HL-60 (cell line): ENCODE measurements at places on chromosomes 2 and 18.
A peak's percentile ranks its signal among the peaks of the same experiment; 100 is the strongest.

DNA sequence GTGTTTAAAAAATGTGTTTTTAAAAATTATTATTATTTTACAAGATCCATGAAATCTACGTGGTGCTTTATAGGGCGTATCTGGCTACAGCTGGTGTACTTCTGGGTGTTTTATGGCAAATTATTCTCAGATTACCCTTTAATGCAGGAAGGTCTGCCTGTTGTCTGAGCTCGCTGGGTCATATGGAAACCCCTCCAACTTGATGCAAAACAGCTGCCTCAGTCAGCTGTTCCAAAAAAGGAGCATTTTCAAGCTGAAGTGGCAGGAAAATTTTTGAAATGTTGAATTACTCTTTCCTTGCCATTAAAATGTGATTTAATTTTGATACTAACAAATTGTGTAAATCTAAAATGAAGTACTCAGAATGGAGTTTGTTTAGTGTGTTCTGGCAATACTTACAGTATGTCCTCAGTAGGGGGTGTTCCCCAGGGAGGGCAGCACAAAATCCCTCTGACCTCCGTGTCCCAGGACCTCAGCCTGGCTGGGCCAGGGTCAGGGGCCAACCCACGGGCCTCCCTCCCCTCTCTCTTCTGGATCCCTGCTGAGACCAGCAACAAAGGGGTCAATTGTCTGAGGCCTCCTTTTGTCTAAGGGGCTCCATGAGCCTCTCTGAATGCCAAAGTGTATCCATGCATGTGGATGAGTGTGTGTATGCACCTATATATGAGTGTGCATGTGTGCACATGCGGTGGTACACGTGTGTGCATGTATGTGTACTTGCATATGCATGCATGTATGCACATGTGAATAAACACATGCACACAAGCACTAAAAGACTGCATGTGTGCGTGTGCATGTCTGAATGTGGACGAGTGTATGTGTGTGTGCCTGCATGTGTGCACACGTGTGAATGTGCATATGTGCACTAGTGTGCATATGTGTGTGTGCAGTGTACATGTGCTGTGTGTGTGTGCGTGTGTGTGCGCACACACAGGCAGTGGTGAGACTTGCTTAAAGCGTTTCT lies 105.4 kb downstream of the ACOXL start:
- no peak for DNase-seq

GRCh38 chr2:169073963-169074751 lies 4.8 kb downstream of the DHRS9 start:
- no peak for DNase-seq

GRCh38 chr2:227615181-227615580 lies 541 bp upstream of the SCYGR3 start:
- DNase-seq: no peak

GRCh38 chr2:144570566-144570965 lies 50.6 kb upstream of the ZEB2 start:
- DNase-seq: no peak

GRCh38 chr2:151720521-151720920 lies 13.8 kb downstream of the NEB start:
- no peak for DNase-seq

DNA sequence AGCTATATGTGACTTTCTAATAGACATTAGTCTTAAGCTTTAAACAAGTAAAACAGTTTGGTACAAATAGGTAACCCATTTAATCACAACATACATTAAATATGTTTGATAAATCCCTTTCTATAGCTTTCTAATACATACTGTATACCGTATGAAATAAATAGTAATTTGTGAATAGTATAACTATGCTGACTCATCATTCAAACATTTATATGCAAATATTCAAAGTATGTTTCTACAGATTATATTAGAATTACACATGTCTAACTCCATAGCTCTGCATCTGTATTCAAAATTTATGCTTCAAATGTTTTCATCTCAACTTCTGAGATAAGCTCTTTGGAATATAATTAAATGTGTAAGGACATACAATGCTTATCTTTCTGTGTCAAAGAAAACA lies 142.7 kb upstream of the ZNF804A start:
- no peak for DNase-seq

- DNase-seq: no peak
These were observed 453.7 kb upstream of the CELF4 start for GRCh38 chr18:38019292-38019691.

DNA sequence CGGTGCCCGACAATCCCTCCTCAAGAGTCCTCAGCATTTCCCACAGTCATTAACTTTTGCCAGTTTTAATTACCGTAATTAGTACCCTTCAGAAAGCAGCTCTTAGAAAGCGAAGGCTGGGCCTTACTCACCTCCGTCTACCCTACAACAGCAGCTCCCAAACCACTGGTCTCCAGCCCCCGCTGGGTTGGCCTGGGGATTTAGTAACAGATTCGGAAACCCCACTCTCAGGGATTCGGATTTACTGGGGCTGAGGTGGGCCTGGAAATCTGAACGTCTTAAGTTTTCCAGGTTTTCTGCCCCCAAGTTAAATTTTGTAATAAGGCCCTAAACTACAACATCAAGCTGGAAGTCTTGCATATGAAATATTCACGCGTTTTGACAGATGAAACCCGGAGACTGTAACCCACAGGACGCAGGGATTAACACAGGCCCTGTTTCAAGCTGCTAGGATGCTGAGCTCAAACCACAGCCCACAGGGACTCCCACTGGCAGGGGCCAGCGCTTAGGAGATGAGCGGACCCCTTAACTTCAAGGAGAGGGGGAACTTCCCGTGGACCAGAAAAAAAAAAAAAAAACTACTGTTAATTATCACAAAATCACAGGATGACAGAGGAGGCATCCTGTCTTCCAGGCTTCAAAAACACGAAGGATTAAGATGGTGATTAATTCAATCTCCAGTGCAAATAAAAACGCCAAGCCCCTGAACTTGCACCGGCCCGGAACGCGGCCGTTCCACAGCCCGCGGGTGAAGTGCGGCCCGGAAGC lies 985 bp downstream of the ILKAP start:
- peak; percentile 5 for DNase-seq

DNA sequence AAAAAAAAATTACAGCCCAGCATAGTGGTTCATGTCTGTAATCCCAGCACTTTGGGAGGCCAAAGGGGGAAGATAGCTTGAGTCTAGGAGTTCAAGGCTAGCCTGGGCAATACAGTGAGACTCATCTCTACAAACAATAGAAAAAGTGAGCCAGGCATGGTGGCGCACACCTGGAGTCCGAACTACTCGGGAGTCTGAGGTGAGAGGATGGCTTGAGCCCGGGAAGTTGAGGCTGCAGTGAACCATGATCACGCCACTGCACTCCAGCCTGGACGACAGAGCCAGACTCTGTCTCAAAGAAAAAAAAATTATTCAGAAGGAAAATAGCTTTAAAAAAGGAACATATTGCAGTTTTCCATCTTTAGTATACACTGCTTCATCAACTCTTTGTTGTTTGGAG lies 47.8 kb downstream of the CYP27C1 start:
- no peak for DNase-seq

DNA sequence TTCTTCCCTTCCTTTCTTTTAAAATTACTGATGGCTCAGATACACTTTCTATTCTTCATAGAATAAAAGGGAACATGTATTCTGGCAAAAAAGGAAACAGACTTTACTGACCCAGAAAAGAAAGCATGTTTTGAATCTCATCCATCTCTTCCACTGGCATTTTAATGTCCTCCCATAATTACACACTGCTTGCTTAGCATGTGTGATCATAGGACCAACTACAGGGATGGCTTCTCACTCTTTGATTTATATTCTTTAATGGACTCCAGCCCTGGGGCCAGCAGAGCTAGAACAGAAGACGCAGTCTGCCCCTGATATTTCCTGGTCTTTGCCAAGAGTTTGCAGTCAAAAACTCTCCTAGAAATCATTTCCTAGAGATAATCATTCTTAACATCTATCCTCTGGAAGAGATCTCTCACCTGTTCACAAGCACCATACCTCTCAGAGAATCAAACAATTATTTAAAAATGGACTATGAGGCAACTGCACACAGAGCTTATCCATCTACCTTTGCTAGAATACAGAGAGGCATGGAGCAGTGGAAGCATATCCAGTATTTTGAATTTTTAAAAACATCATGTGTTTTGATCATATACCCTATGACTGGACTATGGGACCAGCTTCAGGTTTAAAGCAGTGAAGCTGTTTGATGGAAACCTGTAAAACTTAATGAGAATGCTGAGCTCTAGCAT lies 429.1 kb downstream of the NRXN1 start:
- no peak for DNase-seq

GRCh38 chr2:165568361-165568760 lies 98.9 kb downstream of the CSRNP3 start:
- DNase-seq: no peak

DNA sequence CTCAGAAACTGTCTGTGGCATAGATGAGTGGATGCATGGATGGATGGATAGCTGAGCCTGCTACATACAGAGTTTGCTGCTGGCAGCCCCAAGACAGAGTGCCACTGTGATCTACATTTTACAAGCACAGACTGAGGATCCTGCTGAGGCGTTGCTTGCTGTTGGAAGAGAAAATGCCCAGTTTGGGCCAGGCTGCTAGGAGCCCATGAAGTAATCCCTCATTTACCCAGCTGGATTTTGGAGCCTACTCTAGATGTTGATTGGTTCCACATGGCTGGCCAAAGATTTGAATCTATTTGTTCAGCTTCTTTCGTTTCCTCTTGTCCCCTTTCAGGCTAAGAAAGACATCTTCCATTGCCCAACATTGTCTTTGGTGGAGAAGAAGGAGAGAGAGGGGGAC lies 261.3 kb downstream of the CLIP4 start:
- DNase-seq: no peak

GRCh38 chr18:23627321-23627720 lies 35.4 kb downstream of the ANKRD29 start:
- no peak for DNase-seq

GRCh38 chr2:224009605-224010315 lies 29.3 kb downstream of the SERPINE2 start:
- no peak for DNase-seq

DNA sequence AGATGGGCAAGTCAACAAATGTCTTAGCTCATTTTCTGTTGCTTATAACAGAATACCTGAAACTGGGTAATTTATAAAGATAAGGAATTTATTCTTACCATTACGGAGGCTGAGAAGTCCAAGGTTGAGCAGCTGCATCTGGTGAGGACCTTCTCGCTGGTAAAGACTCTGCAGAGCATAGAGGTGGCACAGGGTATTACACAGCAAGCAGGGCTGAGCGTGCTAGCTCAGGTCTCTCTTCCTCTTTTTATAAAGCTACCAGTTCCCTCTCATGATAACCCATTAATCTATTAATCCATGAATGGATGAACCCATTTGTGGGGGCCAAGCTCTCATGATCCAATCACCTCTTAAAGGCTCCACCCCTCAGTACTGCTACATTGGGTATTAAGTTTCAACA lies 109.1 kb downstream of the CDK15 start:
- peak; percentile 58 for DNase-seq

GRCh38 chr2:9634133-9634532 lies 3.3 kb upstream of the YWHAQ start:
- no peak for DNase-seq

DNA sequence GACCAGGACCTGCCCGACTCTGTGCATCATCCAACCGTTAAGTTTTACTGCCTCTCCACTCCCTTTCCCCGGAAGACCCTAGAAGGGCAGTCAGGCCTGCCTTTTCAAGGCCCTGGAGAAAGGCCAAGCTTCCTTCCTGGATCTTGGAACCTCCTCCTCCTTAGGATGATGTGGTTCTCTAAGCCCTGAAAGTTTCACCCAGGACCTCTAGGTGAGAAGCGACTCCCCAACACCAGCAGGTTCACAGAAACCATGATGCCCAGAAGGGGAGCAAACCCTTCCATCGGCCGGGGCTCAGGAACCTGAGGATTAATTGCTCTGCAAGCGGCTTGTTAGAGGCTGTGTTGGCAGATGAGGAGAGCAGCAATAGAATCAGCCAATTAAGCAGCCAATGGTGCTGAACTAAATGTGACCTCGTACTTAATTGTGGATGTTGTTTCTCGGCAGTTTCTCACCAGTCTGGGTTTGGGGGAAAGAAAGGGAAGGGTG lies 94.2 kb upstream of the FZD7 start:
- no peak for DNase-seq

GRCh38 chr18:32366586-32367538 lies 103.8 kb downstream of the GAREM1 start:
- DNase-seq: no peak

DNA sequence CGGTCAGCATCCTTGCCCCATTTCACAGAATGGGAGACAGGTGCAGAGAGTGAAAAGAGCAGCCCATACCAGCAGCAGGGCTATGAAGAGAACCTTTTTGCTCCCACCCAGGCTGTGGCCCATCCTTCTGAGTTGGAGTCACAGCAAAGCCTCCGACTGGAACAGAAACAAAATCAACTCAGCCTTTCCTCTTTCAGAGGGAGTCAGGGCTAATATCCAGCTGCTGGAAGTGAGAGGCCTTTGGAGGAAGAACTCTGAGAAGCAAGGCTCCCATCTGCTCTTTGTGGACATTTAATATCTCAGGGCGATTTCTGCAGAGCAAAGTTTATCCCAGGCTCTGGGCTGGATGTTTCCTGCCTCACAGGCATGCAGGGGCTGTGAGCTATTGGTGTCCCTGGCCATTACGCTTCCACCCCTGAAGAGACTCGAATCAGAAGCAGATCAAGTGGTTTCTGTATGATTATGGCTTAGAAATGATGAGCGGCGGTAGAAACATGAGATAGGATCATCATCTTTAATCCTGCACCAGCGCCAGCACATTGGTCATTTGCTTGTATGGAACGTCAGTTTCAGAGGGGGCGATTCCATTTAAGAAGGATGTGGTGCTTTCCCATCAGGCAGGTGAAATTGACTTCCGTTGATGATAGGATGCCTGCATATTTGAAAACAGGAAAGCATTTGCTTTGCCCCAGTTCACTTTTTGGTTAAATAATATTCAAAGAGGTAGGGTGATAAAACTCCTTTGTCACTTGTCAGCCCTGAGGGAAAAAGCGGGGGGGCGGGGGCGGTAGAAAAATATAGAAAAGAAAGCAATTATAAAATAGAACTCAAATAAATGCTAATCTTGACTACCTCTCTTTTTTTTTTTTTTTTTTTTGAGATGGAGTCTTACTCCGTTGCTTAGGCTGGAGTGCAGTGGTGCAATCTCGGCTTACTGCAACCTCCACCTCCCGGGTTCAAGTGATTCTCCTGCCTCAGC lies 152.4 kb downstream of the LRRC30 start:
- DNase-seq: no peak

- DNase-seq: no peak
These were observed 87.8 kb downstream of the SP100 start for GRCh38 chr2:230503798-230504197.

DNA sequence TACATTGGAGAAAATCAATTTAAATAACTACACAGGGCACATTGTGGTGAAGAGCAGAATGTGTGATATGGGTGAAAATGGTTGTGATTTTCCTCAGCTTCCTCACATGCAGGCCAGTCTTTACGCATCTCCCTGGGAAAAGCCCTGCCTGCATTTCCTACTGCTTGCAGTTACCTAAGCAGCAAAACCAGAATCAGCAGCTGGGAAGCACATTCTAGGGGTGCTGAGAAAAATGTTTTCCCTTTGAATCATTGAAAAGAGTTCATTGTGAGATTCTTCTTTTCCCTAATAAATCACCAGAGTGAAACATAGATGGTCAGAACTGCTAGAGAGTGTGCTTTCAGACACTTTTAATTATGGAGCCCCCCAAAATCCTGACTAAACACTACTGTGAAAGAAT lies 656.0 kb downstream of the TDRD15 start:
- DNase-seq: no peak

- DNase-seq: no peak
These were observed 107.4 kb downstream of the ARL6IP6 start for GRCh38 chr2:152825834-152826233.

- no peak for DNase-seq
These were observed 76.2 kb upstream of the STK39 start for GRCh38 chr2:168323529-168324021.
